Stimulated activated CD8-positive, alpha-beta memory T cell treated with anti-CD3 and anti-CD28 coated beads, Interleukin-4, amount 100 ng/mL, for 1 hour (primary cell): ENCODE measurements at places on chromosomes 2 and 18.

- no peak for DNase-seq
Measured at GRCh38 chr2:20001361-20001863, 11.1 kb downstream of the MATN3 start.

- DNase-seq: no peak
Measured at GRCh38 chr2:129913695-129914495, 65.6 kb upstream of the RAB6C start.

DNA sequence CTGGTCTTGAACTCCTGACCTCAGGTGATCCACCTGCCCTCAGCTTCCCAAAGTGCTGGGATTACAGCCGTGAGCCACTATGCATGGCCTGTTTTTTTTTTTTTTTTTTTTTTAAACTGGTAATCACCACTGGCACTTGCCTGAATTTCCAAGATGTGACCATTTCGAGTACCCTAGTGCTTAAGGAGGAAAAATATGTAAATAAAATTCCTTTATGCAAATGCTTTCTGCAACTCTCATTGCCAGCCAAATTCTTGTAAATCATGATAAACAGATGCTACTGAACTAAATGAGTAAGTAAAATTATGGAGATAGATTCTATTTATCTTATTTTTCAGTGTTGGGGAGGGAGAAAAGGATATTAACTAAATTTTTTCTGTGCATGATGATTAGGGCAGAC lies 18.6 kb downstream of the CDCA7 start:
- DNase-seq: no peak

- no peak for DNase-seq
Measured at GRCh38 chr2:188600536-188601210, 309.0 kb downstream of the GULP1 start.
